ENCODE measurements at places on chromosomes 1 and 21. TPM values are rescaled to one million over a fixed set of nuclear protein-coding genes. Genes with fewer than 3 reads are reported as not detected.
A peak's percentile ranks its signal among the peaks of the same experiment; 100 is the strongest.

- DNase-seq = no peak
Observed at GRCh38 chr1:93757256-93758036, 75.8 kb upstream of the BCAR3 start.

DNA sequence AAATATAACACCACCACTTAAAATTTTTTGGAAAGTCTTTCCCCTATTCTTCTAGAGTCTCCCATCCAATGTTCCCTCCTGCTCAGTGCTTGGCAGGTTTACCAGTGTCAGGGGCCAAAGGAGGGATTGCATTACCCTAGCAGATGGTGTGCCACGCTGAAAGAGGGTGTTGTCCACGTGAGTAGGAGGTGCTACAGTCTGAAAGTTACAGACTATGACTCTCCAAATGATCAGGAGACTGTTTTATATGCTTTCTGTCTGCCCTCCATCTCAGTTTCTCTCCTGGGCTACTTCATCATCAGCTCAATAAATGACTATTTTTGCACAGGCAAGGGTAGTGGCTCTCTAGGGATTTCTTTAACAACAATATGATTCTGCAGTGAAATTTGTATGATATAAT is 31.3 kb upstream of the ANGPTL7 start:
- peak; percentile 74 for DNase-seq

DNA sequence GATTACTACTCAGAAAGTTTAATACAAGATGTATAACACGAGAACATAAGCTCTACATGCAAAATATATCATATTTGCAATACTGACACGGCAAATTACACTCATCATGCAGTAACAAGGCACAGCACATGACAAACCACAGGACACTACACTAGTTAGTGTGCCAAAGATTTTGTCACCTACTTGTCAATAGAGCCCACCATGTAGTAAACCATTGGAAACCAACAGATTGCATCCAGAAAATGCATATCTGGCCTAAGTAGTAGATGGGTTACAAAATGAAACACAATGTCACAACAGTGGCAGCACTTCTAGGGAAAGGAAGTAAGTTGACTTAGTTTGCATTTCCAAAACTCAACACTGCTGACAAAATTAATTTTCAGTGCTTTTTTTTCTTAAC is 288.9 kb downstream of the KCNT2 start:
- DNase-seq = no peak

GRCh38 chr1:73033640-73034039 is 751.3 kb upstream of the NEGR1 start:
- DNase-seq = no peak

GRCh38 chr21:39700318-39700717 is 44.7 kb upstream of the IGSF5 start:
- no peak for DNase-seq

GRCh38 chr1:2429780-2430591 is 17.6 kb upstream of the PEX10 start:
- no peak for DNase-seq

- peak; percentile 88 for DNase-seq
Observed at GRCh38 chr1:12596007-12596821, 21.8 kb downstream of the DHRS3 start.

- no peak for DNase-seq
Observed at GRCh38 chr1:23899070-23899469, 14.1 kb downstream of the CNR2 start.

DNA sequence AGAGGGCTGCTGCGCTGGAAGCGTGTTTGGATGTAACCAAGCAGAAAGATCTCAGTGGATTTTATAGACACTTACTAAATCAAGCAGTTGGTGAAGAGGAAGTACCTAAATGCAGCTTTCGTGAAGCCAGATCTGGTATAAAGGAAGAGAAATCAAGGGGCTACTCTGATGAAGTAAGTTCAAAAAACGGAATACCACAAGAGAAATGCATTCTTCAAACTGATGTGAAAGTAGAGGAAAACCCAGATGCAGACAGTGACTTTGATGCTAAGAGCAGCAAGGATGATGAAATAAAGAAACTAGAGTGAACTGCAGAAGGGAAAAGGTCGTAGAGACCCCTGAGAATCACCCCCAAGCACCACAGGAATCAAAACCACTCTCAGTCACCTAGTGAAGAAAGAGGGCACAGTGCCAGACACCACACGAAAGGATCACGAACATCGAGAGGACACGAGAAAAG is 40.8 kb upstream of the NEXN start:
- no peak for DNase-seq

DNA sequence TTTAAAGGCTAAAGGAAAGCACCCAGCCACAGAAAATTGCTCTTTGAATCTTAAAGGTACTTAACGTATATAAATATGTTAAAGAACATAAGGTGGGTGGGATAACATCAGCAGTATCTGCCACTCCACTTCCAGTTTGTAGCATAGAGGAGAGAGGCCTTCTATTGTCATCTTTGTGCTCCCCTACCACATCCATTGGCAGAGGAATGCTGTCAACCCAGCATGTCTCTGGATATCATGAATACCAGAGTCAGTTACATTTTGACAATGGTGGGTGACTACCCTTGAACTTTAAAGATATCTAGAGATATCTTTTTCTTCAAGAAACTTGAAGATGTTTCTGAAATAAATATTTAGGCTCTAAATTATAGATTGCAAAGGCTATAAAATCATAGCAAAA is 283.2 kb upstream of the LRRC7 start:
- DNase-seq = no peak

DNA sequence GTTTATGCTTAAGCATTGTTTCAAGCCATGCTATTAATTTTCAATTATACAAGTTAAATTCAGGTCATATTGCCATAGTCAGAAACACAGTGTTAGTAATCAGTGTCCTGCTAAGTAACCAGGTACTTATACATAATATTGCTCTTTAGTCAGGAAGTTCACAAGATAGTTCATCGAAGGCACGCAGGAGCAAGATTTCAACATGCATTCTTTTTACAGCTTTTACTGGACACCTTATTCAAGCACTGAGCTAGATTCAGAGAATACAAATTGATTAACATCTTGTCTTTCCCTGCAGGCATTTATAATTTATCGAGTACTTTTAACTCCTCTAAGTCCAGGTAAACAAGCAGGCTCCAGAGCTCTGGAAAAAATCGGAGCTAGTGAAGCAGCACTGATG is 202.3 kb upstream of the BRINP3 start:
- DNase-seq = no peak

- no peak for DNase-seq
Observed at GRCh38 chr1:67759692-67760029, 73.6 kb downstream of the GNG12 start.

GRCh38 chr21:17537299-17537698 is 24.5 kb downstream of the CXADR start:
- no peak for DNase-seq

DNA sequence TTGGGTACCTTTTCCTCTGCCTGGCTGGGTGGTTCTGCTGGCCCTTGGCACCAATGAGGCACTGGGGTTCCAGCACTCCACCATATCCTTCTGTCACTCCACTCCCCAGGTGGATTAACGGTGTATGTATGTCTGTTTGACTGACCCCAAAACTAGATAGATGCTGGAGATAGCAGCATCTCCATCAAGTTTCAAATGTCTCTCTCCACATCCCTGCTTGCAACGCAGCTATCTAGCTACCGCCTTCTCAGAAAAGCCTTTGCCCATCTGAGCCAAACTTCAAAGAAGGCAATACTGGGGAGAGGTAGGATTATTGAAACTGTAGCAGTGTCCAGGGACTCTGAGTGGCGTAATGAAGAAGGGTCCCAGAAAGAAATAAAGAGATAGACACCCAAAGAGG is 64.0 kb downstream of the RHBG start:
- no peak for DNase-seq

GRCh38 chr1:39158327-39159086 is 46.0 kb upstream of the MACF1 start:
- DNase-seq = no peak

GRCh38 chr1:212035835-212036605 is 472 bp downstream of the DTL start:
- DNase-seq = no peak

- no peak for DNase-seq
Observed at GRCh38 chr1:82755671-82756070, 954.9 kb downstream of the ADGRL2 start.

- DNase-seq = no peak
Observed at GRCh38 chr1:11320153-11320936, 47.3 kb downstream of the UBIAD1 start.

- DNase-seq = peak; percentile 91
Observed at GRCh38 chr1:16146279-16147155, 9.4 kb downstream of the EPHA2 start.

DNA sequence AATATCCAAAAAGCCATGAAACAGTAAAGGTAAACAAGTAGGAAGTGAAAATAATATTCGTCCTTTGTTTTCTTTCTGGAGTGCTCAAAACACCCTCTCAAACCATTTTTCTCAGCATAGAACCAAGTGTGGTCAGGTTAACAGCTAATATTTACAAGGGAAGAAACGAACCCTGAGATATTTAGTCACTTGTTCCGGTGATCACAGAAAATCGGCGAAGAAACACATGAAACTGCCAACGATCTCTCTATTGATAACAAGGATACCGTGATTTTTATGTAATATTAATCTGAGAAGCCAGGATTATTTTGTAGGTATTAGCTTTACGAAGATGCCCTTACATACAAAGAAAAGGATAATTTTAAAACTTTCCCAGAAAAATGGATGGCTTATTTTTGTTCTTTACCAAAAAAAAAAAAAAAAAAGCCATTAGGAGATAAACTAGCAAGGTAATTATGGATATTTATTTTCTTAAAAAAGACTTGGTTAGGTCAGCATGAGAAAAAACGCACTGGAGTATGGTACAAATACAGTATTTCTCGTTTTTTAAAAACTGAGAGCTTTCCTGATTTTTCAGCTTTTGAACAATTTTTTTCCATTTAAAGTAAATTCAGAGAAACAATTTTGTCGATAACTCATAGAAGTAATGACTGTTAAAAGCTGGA is 107.3 kb upstream of the HNRNPU start:
- DNase-seq = no peak

- no peak for DNase-seq
Observed at GRCh38 chr1:27485363-27485762, 4.6 kb downstream of the WASF2 start.

DNA sequence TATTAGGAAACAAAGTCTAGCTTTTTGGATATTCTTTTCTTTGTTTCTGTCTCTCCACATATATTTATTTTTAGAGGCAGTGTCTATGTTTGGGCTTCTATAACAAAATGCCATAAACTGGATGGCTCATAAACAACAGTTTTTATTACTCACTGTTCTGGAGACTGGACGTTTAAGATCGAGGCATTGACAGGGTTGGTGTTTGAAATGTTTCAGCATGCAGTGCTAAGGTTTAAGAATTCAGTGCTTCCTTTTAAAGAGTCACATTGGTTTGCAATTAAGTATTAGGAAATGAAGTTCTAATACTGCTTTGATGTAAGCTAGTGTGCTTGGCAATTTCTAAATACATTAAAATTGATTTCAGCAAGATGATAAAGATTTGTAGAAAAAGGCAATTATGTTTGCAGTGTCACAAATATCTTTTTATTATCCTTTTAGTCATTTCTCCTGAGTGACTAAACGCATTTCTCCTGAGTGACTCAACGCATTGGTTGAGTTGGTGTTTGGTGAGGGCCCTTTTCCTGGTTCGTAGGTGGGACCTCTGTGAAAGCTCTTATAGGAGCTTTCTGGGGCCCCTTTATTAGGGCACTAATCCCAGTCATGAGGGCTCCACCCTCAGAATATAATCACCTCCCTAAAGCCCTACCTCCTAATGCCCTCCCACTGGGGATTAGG is 317.0 kb downstream of the USP25 start:
- no peak for DNase-seq

- no peak for DNase-seq
Observed at GRCh38 chr1:59574085-59574484, 240.7 kb upstream of the HOOK1 start.

GRCh38 chr1:212613440-212614335 is 5.1 kb downstream of the ATF3 start:
- no peak for DNase-seq

DNA sequence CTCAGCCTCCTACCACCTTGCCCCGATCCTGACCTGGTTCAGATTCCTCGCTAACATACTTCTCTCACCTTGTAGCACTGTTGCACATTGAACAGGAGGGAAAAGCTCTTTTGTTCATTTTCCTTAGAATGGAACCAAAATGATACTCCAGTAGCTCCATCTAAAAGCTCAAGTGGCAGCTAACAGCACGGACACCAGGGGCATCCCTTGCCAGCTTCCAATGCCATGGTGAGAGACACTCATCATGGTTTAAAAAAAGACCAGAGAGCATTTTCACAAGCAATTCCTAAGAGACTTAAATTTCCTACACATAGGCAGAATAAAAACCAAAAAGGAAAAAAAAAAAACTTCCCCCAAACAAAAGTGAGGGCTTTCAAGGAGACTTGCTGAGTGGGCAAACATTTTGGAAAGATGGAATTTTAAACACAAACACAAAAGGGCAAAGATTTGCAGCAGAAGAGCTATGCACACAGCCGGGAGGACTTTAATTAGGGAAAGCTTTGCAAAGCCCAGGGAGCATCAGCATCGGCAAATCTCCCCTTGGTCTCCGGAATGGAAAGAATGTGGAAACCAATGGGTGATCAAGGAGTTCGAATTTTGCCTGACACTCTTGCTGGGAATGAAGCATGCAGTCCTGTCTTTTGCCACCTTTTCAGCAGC is 84.3 kb downstream of the CAPZB start:
- no peak for DNase-seq

DNA sequence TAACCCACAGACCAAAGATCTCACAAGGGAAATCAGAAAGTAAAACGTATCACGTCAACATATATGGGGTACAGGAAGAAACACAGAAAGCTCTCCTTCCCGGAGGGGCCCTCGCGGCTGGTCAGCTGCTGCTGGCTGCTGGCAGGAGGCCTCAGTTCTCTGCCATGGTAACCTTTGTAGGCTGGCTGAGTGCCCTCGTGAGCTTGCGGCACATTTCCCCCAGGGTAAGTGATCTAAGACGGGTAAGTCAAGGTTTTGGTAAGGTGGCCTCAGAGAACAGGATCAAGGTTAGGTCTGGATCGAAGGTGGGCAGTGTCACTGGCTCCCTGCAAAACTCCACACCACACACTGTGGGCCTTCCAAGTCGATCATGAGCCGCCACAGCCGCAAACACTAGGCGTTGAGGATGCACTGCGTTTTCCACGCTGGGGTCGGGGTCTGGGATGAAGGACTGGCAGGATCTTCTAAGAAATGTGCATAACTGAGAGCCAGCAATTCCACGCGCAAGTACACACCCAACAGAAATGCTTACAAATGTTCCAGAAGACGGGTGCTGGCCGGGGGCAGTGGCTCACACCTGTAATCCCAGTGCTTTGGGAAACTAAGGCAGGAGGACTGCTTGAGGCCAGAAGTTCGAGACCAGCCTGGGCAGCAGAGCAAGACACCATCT is 33.9 kb downstream of the WDR4 start:
- DNase-seq = no peak

S100B gene
- not detected for total RNA-seq

SPATA21 gene
- 0.27 TPM for total RNA-seq

CACHD1 gene
- 29.4 TPM for total RNA-seq

ASCL5 gene
- total RNA-seq = not detected

OLFM3 gene
- 1.2 TPM for total RNA-seq

FCGR3B gene
- total RNA-seq = not detected

LCE1A gene
- total RNA-seq = not detected

MMP23B gene
- total RNA-seq = 97.3 TPM

GJB5 gene
- total RNA-seq = not detected

TMEM52 gene
- not detected for total RNA-seq

CGN gene
- 1.4 TPM for total RNA-seq

EPS8L3 gene
- 0.26 TPM for total RNA-seq

NRDC gene
- 145 TPM for total RNA-seq

BMP8B gene
- total RNA-seq = not detected

AMY1A gene
- 0.76 TPM for total RNA-seq

OR2T33 gene
- total RNA-seq = not detected

ST7L gene
- total RNA-seq = 37.1 TPM

Data from uterus (tissue), 4 donors.